Fibroblast of lung (primary cell): ENCODE measurements at places on chromosomes 6 and 20. TPM values are rescaled to one million over a fixed set of nuclear protein-coding genes. Genes with fewer than 3 reads are reported as not detected.

The RIPOR3 gene
- 4.1 and 4.9 TPM in 2 replicates for total RNA-seq

- DNase-seq = no peak
- no peaks in the 10 kb centered on the region for H3K4me1 ChIP-seq
- no peaks in the 10 kb centered on the region for H3K36me3 ChIP-seq
- no peaks in the 10 kb centered on the region for H3K27me3 ChIP-seq
- no peak overlapping the region for H3K27ac ChIP-seq
Observed at GRCh38 chr20:20741087-20742045, 28.9 kb upstream of the RALGAPA2 start.

The DEFB124 gene
- total RNA-seq = not detected in 2 replicates

DNA sequence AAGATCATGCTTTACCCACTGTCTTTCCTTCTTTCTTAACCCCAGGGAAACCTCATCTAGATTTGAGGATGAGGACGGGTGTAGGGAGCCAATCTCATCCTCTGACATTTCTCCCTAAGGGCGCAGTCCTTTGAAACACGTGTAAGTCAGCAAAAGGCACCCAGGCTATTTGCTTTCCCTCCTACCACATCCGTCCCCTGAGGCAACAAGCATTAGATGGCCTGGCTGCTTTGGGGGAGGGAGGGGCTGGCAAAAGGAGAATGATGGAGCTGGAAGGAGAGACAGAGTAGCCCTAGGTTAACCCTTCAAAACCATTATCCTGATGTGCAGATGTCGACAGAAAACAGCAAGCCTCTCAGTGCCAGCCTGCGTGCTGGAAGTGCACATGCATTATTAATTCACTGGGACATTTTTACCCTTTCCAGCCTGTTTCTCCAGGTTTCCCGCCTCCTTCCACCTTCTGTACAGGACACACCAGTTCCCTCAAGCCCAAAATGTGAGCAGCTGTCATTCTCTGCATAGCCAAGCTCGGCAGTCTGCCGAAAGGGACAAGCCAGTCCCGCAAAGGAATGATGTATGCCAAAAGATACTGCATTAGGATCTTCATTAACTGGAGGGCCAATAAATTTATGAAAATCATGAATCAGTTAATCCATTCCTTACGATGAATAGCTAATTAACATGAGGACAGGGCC lies 547.2 kb downstream of the CD83 start:
- peaks cover 4% of the 10 kb centered on the region for H3K4me1 ChIP-seq
- no peak overlapping the region for H3K4me3 ChIP-seq
- no peaks in the 10 kb centered on the region for H3K27me3 ChIP-seq
- DNase-seq = no peak
- no peaks in the 10 kb centered on the region for H3K36me3 ChIP-seq

The CST3 gene
- total RNA-seq = 135 and 162 TPM in 2 replicates
